T1000 (cell line): ENCODE measurements at places on chromosomes 2 and 18.
A peak's percentile ranks its signal among the peaks of the same experiment; 100 is the strongest.

- peak; percentile 15 for DNase-seq
These were observed 152.9 kb downstream of the LPIN1 start for GRCh38 chr2:11899264-11899818.

GRCh38 chr2:75456111-75456510 lies 104.6 kb downstream of the EVA1A start:
- DNase-seq, result no peak

DNA sequence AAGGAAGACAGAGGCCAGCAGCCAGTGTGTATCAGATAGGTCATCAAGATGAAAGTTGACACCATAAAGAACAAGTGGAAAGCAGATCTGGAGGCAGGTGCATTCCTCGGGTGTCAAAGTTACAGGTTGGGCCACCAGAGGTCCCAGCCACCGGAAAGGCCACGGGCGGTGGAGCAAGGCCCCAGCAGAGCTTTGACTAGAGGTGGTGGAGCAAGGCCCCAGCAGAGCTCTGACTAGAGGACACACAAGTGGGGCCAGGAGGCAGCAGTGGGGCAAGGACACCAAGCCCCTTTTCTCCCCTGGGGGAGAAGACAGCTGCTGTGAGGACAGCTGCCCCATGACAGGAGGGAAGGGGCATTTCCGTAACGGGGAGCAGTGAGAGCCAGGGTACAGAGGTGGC lies 115.1 kb downstream of the GYPC start:
- no peak for DNase-seq

DNA sequence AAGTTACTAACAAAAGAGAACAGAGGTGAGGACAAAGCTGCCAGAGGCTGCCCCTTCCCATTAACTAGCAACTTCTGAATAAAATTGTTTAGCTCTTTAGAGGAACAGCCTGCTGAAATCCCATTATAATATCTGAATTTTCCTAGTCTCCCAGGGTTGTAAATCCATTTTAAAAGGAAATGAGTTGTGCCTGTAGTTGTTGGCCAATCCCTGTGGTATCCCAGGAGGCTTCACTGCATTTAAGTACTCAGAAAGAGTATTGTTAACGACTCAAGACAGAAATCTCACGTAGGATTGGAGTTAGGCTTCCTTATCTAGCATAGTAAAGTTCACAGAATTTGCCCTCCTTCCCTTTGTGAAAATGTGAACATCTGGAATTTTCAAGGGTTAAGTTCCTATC lies 8.9 kb downstream of the LAPTM4A start:
- DNase-seq, result no peak

GRCh38 chr2:6793371-6793770 lies 72.3 kb downstream of the CMPK2 start:
- no peak for DNase-seq

DNA sequence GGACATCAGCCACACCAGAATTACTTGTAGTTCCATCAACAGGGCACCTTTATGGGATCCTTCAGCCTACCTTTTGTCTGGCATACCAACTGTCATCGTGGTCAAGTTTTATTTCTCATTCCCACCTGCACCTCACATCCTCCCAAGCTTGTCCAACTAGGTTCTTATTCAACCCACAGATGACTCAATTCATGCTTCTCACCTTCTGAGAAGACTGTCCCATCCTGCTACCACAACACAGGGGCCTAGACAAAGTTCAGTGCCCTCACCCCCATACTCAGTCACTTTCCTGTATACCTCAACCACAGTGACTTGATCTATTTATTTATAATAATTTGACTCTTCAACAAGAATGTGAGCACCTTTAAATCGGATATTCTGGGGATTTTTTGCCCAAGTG lies 114.4 kb upstream of the ACVR1C start:
- no peak for DNase-seq

- peak; percentile 32 for DNase-seq
These were observed 46.6 kb downstream of the HDLBP start for GRCh38 chr2:241268716-241269445.

DNA sequence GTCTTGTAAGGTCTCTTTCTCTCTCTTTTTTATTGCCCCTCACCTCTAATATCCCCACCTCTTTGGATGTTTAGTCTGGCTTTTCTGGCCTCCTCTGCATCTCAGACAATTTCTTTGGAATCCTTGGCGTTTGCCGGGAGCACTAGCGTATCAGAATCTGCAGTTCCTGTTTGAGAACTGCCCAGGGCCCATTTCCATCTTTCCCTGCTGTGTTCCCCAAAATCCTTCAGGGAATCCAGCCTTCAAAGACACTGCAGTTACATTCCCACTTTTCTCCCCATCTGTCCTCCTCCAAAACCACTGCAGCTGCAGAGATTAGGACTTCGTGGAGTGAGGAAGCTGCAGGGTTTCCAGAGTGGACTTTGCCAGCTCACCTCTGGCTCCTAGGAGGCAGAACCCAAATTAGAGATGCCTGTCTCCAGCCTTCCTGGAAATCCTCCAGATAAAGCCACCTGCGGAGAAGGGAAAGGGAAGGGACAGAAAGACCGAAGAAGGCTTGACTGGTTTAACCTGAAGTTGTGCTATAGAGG lies 2.7 kb downstream of the VSNL1 start:
- no peak for DNase-seq

- no peak for DNase-seq
These were observed 38.1 kb downstream of the ST8SIA5 start for GRCh38 chr18:46718501-46719341.

- peak; percentile 37 for DNase-seq
These were observed 184.8 kb upstream of the SP5 start for GRCh38 chr2:170530284-170530745.

- DNase-seq, result no peak
These were observed 191.5 kb upstream of the SALL3 start for GRCh38 chr18:78788161-78788560.

DNA sequence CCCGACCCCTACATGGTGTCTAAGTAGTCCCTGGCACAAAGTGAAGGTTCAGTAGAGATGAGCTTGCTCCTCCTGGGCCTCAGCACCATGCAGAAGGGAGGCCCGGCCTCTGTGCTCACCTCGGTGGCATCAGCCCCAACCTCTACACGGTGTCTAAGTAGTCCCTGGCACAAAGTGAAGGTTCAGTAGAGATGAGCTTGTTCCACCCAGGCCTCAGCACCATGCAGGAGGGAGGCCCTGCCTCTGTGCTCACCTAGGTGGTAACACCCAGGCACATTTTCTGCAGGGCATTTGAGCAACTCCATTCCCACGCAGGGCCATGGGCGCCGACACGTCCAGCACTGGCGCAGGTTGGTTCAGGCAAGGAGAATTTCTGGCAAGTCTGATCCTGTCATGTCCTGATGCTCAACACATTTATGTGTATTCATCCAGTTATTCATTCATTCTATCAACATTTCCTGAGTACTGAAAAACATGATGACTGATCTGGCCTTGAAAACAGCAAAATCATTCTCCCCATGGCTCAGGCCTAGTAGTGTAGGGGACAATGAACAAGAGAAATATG lies 408.2 kb upstream of the MYT1L start:
- no peak for DNase-seq

GRCh38 chr2:84429328-84429727 lies 29.8 kb downstream of the SUCLG1 start:
- no peak for DNase-seq

- DNase-seq, result no peak
These were observed 50.4 kb downstream of the CYRIA start for GRCh38 chr2:16615246-16615645.

DNA sequence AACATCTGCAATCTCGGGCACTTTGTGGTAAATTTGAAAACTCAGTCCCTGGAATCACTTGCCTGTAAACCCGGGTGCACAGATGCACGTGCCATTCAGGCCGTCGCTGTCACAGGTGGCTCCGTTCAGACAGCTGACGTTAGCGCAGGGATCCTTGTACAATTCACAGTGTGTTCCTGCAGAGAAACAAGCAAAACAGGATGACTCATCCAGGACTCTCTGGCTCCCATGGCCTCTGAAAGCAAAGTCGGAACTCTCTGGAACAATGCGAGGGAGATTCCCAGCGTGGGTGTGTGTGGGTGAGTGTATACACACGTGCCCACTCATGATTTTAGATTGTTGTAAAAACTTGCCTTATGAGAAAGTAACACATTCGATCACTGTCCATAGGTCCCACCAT lies 136.1 kb upstream of the PID1 start:
- DNase-seq, result peak; percentile 40

DNA sequence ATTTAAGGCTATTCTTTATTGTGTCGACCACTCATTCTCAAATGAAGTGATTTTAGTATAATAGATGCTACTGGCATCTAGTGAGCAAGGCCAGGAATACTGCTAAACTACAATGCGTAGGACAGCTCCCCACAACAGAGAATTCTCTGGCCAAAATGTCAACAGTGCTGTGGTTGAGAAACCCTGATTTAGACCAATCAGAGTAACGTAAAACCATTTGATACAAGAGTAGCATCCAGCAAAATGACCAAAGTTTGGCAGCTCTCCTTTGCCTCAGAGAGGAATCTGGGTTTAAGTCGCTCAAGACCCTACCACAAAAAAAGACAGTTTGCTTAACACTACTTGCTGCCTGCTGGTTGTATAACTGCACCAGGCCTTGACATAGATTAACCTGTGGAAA lies 37.0 kb upstream of the TTN start:
- DNase-seq, result no peak

DNA sequence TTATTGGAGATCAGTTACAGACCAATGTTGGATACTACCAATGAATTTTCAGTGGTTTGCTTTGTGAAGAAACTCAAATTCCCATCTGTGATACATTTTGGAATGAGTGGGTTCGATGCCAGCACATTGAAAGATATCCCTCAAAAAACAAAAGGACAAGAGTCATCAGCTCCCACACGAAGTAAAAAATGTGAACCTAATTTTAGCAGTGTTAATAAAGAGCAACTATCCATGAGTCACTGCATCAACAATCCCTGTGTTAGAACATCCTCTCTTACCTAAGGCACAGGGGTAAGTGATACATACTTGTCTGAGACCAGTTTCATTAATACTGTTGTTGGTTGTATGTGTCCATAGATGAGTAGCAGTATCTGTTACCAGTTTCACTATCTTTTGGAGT lies 551.8 kb upstream of the SOX11 start:
- peak; percentile 7 for DNase-seq

DNA sequence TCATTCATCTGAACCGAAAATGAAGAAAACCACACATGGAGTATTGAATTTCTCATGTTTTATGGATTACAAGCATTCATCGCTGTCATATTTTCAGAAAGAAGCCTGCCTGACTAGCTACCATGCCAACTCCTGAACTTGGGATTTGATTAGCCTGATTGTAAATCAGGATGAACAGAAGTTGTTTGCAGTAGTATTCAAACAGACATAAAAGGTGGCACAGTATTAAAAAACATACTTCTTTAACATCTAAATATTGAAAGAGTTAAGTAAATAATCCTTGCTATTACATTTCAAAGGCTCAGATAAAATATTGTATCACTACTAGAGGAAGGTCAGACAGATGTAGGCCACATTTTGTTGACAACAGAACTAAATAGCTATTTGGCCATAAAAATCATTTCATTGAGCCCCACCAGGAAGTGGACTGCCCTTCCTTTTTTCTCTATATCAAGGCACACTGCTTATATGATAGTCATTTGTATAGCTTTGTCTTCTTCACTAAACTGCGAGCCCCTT lies 21.6 kb downstream of the SLC38A11 start:
- DNase-seq, result no peak

- no peak for DNase-seq
These were observed 117.7 kb downstream of the GREB1L start for GRCh38 chr18:21359746-21360145.

- no peak for DNase-seq
These were observed 68.6 kb downstream of the PTGR3 start for GRCh38 chr18:75140296-75140695.

DNA sequence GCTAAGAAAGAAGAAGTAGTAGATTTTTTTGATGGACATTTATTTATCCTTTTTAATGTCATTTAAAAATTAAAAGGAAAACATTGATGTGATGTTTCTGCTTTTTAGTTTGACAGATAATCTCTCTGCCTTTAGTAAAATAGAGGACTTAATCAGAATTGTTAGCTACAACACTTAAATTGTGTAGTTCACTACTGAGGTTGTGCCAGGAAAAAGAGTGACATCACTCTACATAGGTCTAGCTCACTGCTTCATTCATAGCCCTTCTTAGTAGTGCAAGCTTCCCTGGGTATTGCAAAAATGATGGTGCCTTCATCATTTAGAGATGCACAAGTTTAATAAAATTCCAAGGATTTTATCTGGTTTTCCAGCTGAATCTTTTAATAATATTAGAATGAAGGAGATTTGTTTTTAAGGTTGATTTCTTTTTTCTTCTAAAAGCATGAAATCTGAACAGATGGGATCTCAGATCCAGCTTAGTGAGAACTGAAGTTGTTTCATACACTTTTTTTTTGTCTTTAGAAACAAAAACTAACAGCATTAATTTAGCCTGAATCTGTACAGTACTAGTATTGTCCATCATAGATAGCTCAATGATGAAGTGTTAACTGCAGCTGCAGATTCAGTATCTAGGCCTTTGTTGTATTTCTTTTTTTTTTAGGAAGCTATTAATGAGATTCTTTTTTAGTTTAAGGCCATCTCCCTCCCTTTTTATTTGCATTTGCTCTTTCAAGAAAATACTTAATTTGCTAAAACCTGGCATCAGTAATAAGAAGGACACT lies 20.6 kb upstream of the TMEFF2 start:
- DNase-seq, result no peak

- DNase-seq, result no peak
These were observed 81.9 kb downstream of the NEURL3 start for GRCh38 chr2:96423291-96423690.

DNA sequence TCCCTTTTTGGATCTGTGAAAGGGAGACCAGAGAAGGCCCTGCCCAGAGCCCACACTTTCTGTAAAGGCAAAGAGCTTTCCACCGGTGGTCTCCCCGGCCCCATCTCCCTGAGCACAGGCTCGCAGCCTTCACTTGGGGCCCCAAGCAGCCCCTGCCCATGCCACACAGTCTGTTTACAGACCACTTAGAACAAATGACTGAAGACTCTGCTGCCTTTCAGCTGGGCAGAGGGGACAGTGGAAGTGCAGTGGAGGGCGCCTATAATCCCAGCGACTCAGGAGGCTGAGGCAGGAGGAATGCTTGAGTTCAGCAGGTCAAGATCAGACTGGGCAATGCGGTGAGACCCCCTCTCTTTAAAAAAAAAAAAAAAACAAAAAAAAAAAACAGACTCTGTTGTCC lies 28.9 kb downstream of the SERTAD2 start:
- DNase-seq, result no peak

- no peak for DNase-seq
These were observed 25.9 kb downstream of the STPG4 start for GRCh38 chr2:47129191-47129706.

DNA sequence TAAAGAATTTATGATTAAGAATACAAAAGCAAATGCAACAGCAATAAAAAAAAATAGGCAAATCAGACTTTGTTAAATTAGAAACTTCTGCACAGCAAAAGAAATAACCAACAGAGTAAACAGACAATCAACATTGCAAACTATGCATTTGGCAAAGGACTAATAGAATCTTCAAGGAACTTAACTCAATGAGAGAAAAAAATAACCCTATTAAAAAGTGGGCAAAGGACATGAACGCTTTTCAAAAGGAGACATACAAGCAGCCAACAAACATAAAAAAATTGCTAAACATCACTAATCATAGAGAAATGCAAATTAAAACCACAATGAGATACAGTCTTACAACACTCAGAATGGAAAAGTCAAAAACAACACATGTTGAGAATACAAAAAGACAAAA lies 166.0 kb upstream of the DSEL start:
- DNase-seq, result no peak
